ENCODE measurements at places on chromosomes 1 and 21. TPM values are rescaled to one million over a fixed set of nuclear protein-coding genes. Genes with fewer than 3 reads are reported as not detected.
A peak's percentile ranks its signal among the peaks of the same experiment; 100 is the strongest.

DNA sequence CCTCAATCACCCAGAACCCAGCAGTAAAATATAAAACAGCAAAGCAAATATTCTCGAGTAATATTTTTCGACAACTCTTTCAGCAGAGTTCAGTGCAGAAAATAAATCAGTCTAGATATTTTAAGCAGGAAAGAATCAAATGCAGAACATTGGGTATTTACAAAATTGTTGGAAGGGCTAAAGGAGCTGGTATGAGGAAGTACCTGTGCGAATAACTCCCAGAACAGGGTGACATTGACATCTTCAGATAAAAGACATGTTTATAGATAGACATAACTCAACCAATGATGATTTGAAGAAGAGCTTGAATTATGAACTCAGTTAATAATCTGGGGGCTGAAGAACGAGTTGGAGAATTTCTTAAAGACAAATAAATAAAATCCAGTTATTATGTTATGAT lies 6.4 kb downstream of the AXDND1 start:
- DNase-seq = no peak

DNA sequence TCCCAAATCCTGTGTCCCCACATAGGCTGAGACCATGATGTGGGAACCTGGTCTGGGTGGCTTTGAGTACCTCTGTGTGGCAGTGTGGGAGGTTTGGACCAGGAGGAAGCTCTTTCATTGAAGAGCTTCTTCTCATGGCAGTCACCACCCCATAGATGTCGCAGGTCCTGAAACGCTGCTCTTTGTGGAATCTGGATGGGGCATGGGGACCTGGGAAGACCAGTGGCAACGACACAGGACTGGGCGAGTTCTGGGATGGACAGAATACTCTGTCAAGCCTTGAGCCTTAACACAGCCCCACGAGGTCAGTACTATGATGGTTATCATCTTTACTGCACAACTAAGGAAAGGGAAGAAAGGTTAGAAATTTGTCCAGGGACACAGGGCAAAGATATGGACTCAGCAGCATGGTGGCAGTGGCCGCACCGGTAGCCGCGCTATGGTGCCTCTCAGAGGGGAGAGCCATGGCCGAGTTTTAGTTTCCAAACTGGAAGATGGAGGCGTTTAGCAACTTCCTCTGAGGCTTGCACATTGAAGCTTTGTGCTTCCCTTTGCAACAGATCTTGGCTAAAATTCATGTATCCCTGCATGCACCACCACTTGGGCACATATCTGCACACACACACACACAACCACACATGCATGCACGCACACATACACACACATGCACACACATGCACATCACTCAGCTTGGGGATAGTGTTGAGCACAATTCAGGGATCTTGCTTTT lies 117.7 kb upstream of the C1orf174 start:
- no peak for DNase-seq

- no peak for DNase-seq
Measured at GRCh38 chr1:239872626-239873025, 219.1 kb upstream of the FMN2 start.

GRCh38 chr1:72336776-72337175 lies 54.4 kb upstream of the NEGR1 start:
- DNase-seq = peak; percentile 25

GRCh38 chr1:160264795-160265307 lies 2.5 kb upstream of the DCAF8 start:
- DNase-seq = no peak

DNA sequence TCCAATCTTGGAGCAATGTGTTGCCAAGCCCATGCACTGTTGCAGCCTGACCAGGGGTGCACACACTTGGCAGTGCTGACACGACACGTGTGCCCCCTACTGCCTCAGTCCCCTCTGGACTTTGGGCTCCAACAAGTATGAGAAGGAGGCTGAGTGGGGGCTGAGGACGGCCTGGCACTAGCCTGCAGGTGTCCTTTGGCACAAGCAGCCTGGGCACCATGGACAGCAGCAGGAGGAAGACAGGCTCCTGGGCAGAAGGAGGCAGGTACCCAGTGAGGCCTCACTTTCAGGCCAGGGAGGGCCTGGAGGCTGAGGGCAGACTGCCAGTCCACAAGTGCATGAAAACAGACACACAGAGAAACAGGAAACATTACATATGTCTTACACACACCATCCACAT lies 1702.9 kb upstream of the B3GALT2 start:
- no peak for DNase-seq

DNA sequence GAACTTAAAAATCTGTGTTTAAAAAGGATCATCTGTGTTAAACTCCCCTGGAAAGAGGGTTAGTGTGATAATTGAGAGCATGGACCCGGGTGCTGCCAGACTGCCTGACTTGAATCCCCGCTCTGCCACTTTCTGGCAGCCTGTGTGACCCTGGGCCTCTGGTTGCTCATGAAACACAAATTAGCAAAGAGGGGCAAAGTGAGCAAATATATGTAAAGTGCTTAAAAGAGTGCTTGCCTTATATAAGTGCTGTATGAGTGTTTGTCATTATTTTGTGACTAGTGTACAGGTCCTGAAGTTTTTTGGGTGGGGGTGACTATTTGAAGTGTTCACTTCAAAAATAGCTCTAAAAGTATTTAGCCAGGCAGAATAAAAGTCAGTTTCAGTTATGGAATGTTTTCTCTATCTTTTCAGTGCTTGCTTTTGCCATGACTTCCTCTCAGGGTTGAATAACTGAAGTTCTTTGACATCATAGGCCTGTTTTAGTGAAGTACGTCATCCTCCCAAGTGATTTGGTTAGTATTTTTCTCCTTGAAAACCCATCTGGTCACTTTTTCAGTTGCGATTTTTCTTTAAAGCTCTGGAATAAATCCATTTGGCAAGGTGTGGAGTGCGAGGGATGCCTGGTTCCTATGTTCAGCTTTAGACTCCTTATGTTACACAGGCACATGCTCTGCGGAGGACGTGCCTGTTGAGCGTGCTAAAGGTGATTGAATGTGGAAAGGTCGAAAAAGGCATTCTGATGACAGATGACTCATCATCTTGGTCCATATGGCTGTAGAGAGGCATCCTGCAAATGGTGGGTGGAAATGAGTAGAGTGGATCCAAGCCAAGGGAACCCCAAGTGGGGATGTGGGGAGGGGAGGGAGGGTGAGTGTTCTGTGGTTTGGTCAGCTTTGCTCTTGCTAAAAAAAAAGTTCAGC lies 47.8 kb downstream of the AK4 start:
- peak; percentile 89 for DNase-seq

GRCh38 chr1:31704271-31705079 lies 658 bp upstream of the COL16A1 start:
- DNase-seq = peak; percentile 70

DNA sequence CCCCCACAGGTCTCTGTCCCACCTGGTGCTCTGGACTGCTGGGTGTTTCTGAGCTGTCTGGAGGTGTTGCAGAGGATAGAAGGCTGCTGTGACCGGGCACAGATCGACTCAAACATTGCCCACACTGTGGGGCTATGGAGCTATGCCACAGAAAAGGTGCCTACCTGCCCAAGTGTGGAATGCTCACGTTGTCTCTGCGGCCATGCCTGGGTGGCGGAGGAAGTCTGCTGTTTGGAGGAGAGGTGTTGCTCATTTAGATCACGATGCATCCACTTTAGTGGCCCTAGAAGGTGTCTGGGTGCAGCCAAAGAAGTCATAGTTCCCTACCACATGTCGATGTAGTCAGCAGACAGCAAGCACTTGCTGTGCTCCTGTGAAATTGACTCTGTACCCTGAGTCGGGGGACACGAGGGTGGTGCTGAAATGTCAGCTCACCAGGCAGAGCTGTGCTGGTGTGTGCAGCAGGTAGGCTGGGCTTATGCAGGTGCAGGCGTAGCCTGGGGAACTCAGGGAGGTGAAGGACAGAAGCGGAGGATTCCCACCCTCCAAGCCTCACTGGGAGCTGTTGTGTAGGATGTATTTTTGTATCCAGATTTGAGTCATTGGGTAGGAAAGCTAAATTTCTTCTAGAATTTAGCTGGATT lies 32.8 kb upstream of the PWP2 start:
- no peak for DNase-seq

GRCh38 chr21:15552914-15553494 lies 176.8 kb upstream of the USP25 start:
- DNase-seq = peak; percentile 1

DNA sequence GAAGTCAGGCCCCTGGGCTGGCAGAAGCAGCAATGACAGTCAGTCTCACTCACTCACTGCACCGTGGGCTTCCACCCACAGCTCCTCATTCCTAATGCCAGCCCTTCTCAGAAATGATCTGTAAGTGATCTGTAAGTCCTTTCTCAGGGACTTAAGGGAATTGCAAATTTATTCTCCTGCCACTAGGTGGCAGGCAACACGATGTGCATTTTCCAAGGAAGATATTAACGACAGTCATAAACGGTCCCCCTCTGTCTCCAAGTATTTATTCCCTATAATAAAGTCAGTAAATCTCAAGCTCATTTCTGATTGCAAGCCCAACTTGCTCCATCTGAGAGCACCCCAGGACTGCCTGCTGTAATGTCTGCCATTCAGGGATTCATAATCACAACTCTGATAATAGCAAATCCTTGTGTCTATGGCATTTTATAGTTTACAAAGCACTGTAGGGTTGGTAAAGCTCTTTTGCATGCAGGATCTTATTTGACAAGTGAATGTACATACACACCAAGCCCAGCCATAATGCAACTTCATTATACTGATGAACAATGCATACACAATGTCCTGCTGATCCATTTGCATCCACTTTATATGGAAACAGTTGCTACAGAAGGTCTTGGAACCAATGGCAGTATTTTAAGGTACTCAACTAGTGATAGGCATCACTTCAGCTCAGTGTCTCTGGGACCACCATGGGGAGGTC lies 380.5 kb upstream of the CAMK1G start:
- DNase-seq = peak; percentile 64

DNA sequence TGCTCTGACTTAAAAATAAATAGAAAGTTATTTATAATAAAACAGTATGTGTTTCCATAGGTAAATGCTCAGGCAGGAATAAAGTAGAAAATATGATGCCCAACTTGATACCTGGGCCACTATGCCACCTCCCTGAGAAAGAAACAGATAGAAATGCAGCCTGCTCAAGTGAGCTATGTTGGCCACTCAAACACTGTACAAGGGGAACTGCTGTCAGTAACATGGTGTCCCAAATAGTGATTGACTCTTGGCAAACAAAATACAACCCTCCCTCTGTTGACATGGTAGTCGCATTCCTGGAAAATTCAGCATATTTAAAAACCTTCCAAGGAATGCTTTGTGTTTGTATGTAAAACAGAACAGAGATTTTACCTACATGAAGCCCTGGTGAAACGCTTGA lies 66.9 kb upstream of the KCNE2 start:
- no peak for DNase-seq

GRCh38 chr1:8357329-8358101 lies 39.6 kb downstream of the SLC45A1 start:
- DNase-seq = no peak

DNA sequence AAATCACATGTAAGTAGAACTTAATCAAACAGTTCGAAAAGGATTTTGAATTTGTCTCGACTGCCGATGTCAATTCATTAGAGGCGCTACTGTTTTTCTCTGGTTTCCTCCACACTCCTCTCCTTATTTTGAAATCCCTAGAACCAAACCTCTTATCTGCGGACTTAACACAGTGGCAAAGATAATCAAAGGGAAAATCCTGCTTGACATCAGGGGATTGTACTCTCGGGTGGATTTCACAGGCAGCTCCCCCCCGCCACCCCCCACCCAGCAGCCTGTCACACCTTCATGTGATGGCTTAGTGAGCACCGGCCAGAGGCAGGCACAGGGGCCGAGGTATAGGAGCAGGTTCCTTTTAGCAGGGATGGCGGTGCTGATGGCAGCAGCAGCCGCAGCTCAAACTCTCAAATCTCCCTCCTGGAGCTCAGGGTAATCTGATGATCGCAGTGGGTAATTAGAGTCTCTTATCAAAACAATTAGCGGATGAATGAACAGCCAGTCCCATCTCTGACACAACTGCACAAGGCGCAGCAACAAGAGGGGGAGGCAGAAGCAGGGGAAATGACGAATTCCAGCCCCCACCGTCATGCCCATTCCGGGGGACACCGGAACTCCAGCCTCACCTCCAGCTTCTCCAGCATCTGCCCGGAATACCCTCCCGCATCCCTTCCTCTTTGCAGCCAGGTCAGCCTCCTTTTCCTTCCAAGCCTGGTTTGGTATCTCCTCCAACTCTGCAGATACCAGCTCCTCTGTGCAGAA lies 80.3 kb downstream of the SSBP3 start:
- no peak for DNase-seq

DNA sequence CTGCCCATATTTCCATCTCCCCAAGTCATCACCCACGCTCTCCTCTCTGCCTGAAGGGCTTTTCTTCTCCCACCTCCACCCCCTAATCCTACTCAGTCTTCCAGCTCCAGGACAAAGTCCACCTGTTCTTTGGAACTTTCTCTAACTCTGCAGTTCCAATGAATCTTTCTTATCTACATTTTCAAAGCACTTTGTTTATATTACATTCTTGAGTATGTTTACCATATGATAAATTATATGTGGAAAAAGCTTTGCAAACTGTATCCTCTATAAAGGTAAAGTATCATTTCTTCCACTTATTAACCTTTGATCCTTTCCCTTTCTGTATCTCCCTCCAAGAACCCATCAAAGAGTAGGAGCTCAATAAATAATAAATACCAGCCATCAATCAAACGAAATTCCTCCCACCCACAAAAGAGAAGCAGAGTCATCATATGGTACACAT lies 39.7 kb downstream of the TTC13 start:
- DNase-seq = no peak

GRCh38 chr1:29499104-29499650 lies 262.9 kb downstream of the PTPRU start:
- no peak for DNase-seq

DNA sequence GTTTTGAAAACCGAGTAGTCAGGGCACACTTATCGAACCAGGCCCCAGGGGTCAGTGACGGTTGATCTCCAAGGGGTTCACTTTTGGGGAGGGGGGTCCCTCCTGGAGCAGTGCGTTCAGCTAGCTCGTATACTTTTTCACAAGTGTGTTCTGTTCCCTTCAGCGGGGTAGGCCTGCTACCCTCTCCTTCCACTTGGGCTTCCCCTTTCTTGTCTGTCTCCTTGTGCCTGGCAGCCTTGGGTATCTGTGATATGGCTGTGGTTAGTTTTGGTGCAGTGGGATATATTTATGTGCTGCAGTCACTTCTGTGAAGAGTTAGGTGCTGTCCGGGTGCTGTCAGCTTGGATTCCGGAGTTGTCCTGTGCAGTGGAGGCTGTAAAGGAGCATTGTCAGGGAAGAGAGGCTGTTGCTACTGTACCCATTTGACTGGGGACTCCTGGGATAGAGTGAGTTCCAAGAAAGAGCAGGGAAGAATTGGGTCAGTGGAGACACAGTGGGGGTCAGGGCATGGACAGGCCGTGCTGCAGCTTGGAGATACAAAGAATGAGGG lies 29.7 kb downstream of the ADARB1 start:
- DNase-seq = no peak

ZFP69B gene
- total RNA-seq = 6.8 TPM

S100A7 gene
- total RNA-seq = not detected

CCDC17 gene
- total RNA-seq = 0.56 TPM

FBLIM1 gene
- 43.6 TPM for total RNA-seq

INTS3 gene
- total RNA-seq = 33.5 TPM

TRIM58 gene
- total RNA-seq = 0.54 TPM

C8B gene
- total RNA-seq = not detected
